ENCODE measurements at places on chromosomes 12 and 14. TPM values are rescaled to one million over a fixed set of nuclear protein-coding genes. Genes with fewer than 3 reads are reported as not detected.

Gene SDR9C7
- not detected for total RNA-seq

Gene ANKRD33
- total RNA-seq = not detected

Gene HHIPL1
- total RNA-seq = not detected

Gene APOF
- total RNA-seq = 0.09 TPM

Gene EEA1
- total RNA-seq = 18.0 TPM

Gene LRRC9
- total RNA-seq = not detected

- H3K27me3 ChIP-seq = peaks cover 13% of the 10 kb centered on the region
- no peak overlapping the region for H3K4me3 ChIP-seq
- no peak for DNase-seq
- H3K27ac ChIP-seq = no peak overlapping the region
Measured at GRCh38 chr12:94544355-94544754, 84.7 kb upstream of the CEP83 start.

GRCh38 chr14:34711169-34711568, 3.2 kb downstream of the CFL2 start:
- no peaks in the 10 kb centered on the region for H3K27me3 ChIP-seq
- peaks cover 15% of the 10 kb centered on the region for H3K36me3 ChIP-seq
- DNase-seq = no peak
- no peak overlapping the region for H3K27ac ChIP-seq
- H3K4me1 ChIP-seq = peaks cover 19% of the 10 kb centered on the region
- no peak overlapping the region for H3K4me3 ChIP-seq

DNA sequence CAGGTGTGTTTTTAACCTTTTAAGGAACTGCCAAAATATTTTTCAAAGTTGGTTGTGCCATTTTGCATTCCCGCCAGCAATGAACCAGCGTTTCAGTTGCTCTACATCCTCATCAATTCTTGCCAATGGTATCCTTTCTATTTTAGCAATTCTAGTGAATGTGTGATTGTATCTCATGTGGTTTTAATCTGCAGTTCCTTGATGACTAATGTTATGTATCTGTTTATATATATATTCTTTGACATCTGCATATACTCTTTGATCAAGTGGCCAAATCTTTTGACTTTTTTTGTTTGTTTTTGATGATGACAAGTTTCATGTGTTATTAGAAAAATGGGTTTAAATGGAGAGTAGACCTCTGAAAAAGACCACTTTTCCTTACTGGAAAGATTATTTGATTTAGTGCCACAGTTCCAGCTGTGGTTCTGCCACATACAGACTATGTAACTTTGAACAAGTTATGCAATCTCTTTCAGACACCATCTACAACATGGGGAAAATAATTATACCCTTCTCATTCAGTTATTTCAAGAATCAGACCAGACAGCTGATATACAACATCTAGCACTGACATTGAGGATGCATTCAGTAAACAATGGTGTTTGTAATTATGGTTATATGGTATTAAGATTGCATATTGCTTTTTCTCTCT, 146.3 kb upstream of the CNOT2 start:
- no peak for DNase-seq
- H3K27me3 ChIP-seq = no peaks in the 10 kb centered on the region
- H3K36me3 ChIP-seq = no peaks in the 10 kb centered on the region
- H3K4me1 ChIP-seq = no peaks in the 10 kb centered on the region

- peaks cover 50% of the 10 kb centered on the region for H3K4me1 ChIP-seq
- DNase-seq = no peak
- H3K4me3 ChIP-seq = no peak overlapping the region
- H3K27ac ChIP-seq = peak overlapping the region; percentile 78
Measured at GRCh38 chr12:11799502-11799873, 150.0 kb downstream of the ETV6 start.

GRCh38 chr14:65594153-65594881, 181.8 kb downstream of the FUT8 start:
- no peaks in the 10 kb centered on the region for H3K27me3 ChIP-seq
- no peaks in the 10 kb centered on the region for H3K4me1 ChIP-seq
- no peaks in the 10 kb centered on the region for H3K36me3 ChIP-seq
- H3K27ac ChIP-seq = no peak overlapping the region
- no peak overlapping the region for H3K4me3 ChIP-seq

- no peak overlapping the region for H3K4me3 ChIP-seq
- H3K27me3 ChIP-seq = no peaks in the 10 kb centered on the region
- H3K36me3 ChIP-seq = peaks cover 5% of the 10 kb centered on the region
- no peak overlapping the region for H3K27ac ChIP-seq
- no peaks in the 10 kb centered on the region for H3K4me1 ChIP-seq
- no peak for DNase-seq
Measured at GRCh38 chr12:104501660-104502059, 44.9 kb downstream of the CHST11 start.

- peak; percentile 1 for DNase-seq
- no peak overlapping the region for H3K4me3 ChIP-seq
- no peaks in the 10 kb centered on the region for H3K36me3 ChIP-seq
- no peak overlapping the region for H3K27ac ChIP-seq
- no peaks in the 10 kb centered on the region for H3K4me1 ChIP-seq
- H3K27me3 ChIP-seq = no peaks in the 10 kb centered on the region
Measured at GRCh38 chr12:28602786-28603185, 412.5 kb downstream of the CCDC91 start.

DNA sequence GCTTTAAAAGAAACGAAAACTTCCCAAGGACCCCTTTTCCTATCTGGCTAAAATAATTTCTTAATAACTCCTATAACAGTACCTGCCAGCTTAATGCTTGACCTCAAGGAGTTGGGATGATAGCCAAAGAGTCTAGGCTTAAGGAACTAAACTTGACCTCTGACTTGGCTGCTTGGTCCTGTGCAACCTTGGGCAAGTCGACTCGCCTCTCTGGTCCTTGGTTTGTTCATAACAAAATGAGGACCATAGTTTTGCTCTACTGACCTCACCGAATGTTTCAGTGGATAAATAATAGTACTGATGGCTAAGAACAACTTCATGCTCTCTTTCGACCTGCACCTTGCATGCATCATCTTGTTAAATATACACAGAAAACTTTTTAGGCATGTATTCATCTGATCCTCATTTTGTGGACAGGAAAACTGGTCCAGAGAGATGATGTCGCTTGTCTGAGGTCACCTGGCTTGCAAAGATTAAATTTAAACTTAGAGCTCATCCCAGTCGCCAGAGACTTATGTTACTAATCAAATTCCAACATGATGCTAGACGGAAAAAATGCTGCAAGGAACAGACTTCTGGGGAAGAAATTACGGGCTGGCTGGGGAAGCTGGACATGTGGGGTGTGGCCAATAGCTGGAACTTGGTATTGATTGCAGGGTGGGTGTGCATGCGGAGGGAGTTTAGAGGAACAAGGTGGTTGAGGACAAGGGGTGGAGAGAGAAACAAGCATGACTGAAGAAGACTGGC, 38.0 kb upstream of the WSCD2 start:
- H3K36me3 ChIP-seq = no peaks in the 10 kb centered on the region
- peaks cover 5% of the 10 kb centered on the region for H3K27me3 ChIP-seq
- no peak for DNase-seq
- no peak overlapping the region for H3K4me3 ChIP-seq

DNA sequence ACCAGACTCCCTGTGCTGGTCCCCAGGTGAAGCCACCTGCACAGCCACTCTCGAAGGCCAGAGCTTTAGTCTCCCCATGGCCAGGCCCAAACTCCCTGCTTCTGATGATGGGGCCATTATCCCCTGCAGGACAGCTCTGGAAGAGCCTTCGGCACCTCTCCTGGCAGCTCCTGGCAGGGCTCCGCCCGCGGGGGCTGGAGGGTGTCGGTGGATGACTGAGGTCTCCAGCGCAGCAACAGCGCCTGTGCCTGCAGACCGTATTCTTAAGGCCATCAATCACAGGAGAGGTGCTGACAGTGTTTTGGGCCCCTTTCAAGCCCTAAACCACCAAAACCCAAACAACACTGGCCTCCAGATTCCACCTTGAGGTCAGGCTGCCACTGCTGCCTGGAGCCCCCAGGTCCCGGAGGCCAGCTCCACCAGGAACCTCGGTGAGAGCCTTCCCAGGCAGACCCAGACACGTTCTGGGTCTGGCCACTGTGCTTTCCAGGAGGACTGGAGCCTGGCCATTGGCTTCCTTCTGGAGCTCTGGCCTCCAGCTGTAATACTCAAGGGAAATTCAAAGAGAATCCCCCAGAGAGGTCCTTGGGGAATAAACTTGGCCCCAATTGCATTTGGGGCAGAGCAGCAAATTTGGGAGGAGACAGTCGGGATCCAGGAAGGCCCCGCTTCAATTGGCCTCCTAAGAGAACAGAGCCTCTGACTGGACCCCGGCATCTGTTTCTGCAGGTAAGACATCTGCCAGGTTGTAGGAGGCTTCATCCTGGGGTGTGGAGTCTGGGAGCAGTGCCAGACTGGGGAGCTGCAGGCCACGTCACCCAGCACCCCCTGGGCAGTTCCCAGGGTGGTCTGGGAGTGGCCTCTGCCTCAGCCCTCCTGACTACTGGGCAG, 210.6 kb upstream of the RTL1 start:
- no peak overlapping the region for H3K27ac ChIP-seq
- no peaks in the 10 kb centered on the region for H3K4me1 ChIP-seq
- H3K36me3 ChIP-seq = no peaks in the 10 kb centered on the region
- no peak for DNase-seq
- H3K27me3 ChIP-seq = peaks cover 31% of the 10 kb centered on the region

- H3K4me1 ChIP-seq = peaks cover 34% of the 10 kb centered on the region
- H3K4me3 ChIP-seq = no peak overlapping the region
- H3K27ac ChIP-seq = no peak overlapping the region
- H3K27me3 ChIP-seq = no peaks in the 10 kb centered on the region
- no peaks in the 10 kb centered on the region for H3K36me3 ChIP-seq
Measured at GRCh38 chr12:89571491-89572195, 45.8 kb upstream of the POC1B start.

DNA sequence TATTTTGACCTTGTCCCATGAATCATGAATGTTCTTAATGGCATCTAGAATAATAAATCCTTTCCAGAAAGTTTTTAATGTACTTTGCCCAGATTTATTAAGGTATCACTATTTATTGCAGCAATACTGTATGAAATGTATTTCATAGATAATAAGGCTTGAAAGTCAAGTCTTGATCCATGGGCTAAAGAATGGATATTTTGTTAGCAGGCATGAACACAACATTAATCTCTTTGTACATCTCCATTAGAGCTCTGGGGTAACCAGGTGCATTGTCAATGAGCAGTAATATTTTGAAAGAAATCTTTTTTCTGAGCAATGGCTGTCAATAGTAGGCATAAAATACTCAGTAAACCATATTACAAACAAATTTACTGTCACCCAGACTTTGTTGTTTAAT, 141.6 kb upstream of the RPL10L start:
- H3K36me3 ChIP-seq = no peaks in the 10 kb centered on the region
- no peak overlapping the region for H3K4me3 ChIP-seq
- DNase-seq = no peak
- H3K27ac ChIP-seq = no peak overlapping the region
- H3K27me3 ChIP-seq = no peaks in the 10 kb centered on the region
- no peaks in the 10 kb centered on the region for H3K4me1 ChIP-seq

DNA sequence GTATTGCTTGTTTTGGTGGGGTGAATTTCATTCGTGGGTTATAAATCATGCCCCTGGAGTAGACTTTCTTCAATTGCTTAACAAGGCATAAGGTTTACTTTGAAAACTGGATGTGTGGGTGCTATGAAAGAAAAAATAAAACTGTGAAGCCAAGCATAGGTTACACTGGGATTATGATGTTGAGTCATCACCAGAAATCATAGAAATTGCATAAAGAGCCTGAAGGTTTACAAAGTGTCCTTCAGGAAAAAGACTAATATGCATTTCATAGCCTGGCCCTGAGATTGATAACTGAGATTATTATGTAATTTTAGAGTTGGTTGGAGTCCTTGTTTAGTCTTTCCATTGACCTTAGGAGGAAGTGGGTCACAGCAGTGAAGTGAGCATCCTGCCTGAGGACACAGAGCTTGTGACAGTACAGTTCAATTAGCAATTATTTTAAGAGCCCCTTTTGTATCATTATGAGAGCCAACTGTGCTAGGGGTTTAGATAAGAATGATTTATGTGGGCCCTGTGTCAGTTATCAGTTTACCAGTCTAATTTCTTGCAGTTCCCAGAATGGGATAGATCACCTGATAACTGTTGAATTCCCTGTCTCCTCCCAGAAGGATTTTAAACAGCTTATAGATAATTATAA, 13.6 kb downstream of the LRRK2 start:
- no peaks in the 10 kb centered on the region for H3K36me3 ChIP-seq
- no peaks in the 10 kb centered on the region for H3K27me3 ChIP-seq
- H3K27ac ChIP-seq = no peak overlapping the region
- no peak overlapping the region for H3K4me3 ChIP-seq
- no peak for DNase-seq

DNA sequence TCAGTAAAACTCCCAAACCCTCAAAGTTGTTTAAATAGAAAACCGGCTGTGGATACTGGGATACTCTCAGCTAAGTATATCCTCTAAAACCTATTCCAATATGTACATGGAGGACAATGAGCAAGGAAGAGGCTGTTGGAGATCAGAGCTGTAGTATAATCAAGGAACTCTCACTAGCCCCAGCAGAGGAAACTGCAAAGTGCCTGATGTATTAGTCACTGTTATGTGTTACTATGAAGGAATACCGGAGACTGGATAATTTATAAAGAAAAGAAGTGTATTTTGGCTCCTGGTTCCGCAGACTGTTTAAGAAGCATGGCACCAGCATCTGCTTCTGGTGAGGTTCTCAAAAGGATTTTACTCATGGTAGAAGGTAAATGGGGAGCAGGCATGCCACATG, 65.6 kb upstream of the RPL10L start:
- H3K27me3 ChIP-seq = no peaks in the 10 kb centered on the region
- H3K4me1 ChIP-seq = no peaks in the 10 kb centered on the region
- H3K36me3 ChIP-seq = no peaks in the 10 kb centered on the region
- no peak overlapping the region for H3K4me3 ChIP-seq

GRCh38 chr12:7123806-7124522, 4.7 kb downstream of the RBP5 start:
- H3K36me3 ChIP-seq = 0 out of 3 replicates have a peak, but pooled peaks cover 4% of the 10 kb centered on the region
- no peak for DNase-seq
- H3K4me3 ChIP-seq = no peak overlapping the region
- no peaks in the 10 kb centered on the region for H3K27me3 ChIP-seq

DNA sequence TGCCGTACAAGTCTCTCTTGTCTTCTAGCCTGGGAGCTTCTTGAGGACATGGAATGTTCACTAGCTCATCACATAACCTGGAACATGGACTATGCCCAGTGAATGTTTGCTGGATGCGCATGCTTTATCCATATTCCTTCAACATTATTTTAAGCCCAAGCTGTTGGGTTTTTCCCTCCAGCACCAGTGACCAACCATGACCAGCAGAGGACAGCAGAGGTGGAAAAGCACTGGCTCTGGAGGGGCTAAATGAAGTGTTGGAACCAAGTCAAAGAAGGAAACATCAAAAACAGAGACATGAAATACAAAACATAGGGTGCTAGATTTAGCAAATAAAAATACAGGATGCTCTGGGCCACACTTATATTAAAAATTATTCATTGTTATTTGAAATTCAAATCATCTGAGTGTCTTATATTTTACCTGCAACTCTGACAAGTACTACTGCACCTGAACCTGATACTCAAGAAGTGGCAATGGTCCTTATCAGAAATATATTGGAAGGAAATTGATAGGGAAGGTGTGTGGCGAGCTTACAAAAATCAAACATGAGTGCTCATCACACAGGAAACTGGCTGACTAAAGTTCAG, 23.1 kb upstream of the HELB start:
- DNase-seq = peak; percentile 15
- H3K4me1 ChIP-seq = no peaks in the 10 kb centered on the region
- no peaks in the 10 kb centered on the region for H3K27me3 ChIP-seq
- no peak overlapping the region for H3K4me3 ChIP-seq
- no peaks in the 10 kb centered on the region for H3K36me3 ChIP-seq

- H3K27me3 ChIP-seq = no peaks in the 10 kb centered on the region
- H3K36me3 ChIP-seq = no peaks in the 10 kb centered on the region
- H3K27ac ChIP-seq = no peak overlapping the region
- no peak overlapping the region for H3K4me3 ChIP-seq
Measured at GRCh38 chr12:572532-572899, 90.7 kb downstream of the NINJ2 start.

All from K562 (cell line).